T-helper 1 cell (primary cell): ENCODE measurements at places on chromosomes 12 and 14.
A peak's percentile ranks its signal among the peaks of the same experiment; 100 is the strongest.

GRCh38 chr14:77761205-77761931 is 412 bp upstream of the SNW1 start:
- DNase-seq, result no peak

GRCh38 chr12:2094597-2094996 is 41.8 kb downstream of the CACNA1C start:
- DNase-seq, result no peak

DNA sequence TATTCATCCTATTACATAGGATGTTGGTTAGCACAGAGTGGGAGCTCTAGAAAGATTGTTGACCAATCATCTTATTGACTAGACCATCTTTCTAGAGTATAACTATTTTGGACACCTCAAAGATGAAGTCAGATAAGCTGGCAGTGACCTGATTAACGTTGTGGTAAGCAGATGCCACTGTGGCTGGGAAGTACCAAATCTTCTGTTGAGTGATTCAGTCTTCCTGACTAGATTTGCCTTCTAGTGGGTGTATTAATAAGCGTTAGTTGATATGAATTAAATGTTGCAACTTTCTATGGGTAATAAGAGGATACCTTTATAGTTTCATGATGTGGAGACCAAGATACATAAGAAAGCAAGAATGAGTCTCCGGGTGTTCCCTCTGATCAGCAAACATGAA is 51.2 kb upstream of the HELB start:
- DNase-seq, result no peak

DNA sequence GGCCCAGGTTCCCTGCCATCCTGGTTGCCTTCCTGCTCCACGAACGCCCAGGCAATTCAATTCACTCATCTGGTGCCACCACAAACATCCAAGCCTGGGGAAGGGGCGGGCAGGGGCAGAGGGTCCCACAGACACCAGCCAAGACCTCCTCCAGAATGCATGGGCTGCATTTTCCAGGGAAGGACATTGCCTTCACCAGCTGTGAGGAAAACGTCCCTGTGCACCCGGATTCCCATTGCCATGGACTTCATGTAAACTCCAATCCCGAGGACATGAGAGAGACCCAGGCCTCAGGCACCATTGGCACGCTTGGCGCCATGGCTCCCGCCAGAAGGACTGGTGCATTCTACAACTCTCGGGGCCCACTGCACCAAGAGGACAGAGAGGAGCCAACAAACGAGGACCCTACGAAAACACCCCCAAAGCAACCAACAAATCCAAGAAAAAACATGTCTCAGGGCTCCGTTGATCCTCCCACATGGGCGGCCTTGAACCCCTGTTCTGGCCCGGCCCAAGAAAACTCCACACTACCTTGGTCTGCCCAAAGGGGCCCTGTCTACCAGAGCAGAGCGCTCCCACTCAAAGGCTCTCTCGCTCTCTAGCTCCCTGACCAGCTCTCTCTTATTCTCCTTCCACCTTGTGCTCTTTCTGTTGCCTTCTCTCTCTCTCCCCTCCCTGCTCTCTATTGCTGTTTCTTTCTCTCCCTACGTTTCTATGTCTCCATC is 183.9 kb downstream of the ALG10 start:
- no peak for DNase-seq

- DNase-seq, result no peak
Measured at GRCh38 chr12:23099604-23100003, 474.6 kb downstream of the ETNK1 start.

- DNase-seq, result no peak
Measured at GRCh38 chr12:43807386-43807785, 1.3 kb upstream of the TWF1 start.

- DNase-seq, result no peak
Measured at GRCh38 chr12:62846491-62846890, 88.5 kb downstream of the PPM1H start.

- peak; percentile 57 for DNase-seq
Measured at GRCh38 chr12:6825398-6826124, 2.6 kb upstream of the P3H3 start.

DNA sequence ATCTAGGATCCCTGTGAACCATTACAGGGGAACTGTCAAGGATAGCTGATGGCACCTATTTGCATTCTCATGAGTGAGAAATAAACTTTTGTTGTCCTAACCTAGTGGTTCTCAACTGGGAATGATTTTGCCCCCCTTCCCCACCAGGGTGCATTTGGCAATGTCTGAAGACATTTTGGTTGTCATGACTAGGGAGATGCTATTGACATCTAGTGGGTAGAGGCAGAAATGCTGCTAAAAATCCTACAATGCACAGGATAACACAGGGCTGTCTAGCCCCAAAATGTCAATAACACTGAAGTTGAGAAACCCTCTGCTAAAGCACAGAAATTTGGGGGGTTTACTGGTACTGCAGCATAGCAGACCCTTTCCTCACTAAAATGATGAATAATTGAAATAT is 140.9 kb upstream of the SRRM4 start:
- DNase-seq, result no peak

- no peak for DNase-seq
Measured at GRCh38 chr12:130117701-130118100, 44.6 kb upstream of the FZD10 start.

DNA sequence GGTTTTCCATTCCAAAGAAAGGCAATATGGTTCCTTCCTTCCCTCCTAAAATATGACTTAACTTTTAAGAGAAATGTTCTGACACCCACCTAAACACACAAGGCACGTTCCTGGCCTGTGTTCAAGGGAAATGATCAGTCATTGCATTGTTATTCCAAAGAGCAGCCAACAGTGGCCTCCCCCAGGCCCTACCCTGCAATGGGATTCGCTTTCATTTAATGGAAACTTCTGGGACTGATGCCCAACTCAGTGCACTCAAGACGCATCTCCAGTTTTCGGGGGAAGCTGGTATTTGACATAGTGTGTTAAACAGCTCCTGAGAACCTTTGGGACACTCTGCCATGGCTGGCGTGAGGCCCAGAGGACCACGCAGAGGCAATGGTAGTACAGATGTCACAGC is 65.9 kb downstream of the DDX51 start:
- no peak for DNase-seq

- no peak for DNase-seq
Measured at GRCh38 chr12:114917307-114917706, 233.3 kb upstream of the TBX3 start.

GRCh38 chr14:49942090-49942489 is 49.2 kb downstream of the ARF6 start:
- no peak for DNase-seq
